Fibroblast of villous mesenchyme (primary cell): ENCODE measurements at places on chromosomes 2 and 18. TPM values are rescaled to one million over a fixed set of nuclear protein-coding genes. Genes with fewer than 3 reads are reported as not detected.

The STPG4 gene
- 0.64 and 2.2 TPM in 2 replicates for total RNA-seq

The ABCB6 gene
- 17.7 and 31.1 TPM in 2 replicates for total RNA-seq

The NGEF gene
- total RNA-seq, result under 0.01 and 0.86 TPM in 2 replicates

The PLEK gene
- total RNA-seq, result not detected in 2 replicates

The NTSR2 gene
- not detected in 2 replicates for total RNA-seq

The TWIST2 gene
- total RNA-seq, result 47.4 and 58.7 TPM in 2 replicates

The DPP4 gene
- 58.6 and 130 TPM in 2 replicates for total RNA-seq

The LIMS3 gene
- total RNA-seq, result 5.8 and 14.2 TPM in 2 replicates

The ALK gene
- not detected in 2 replicates for total RNA-seq

The TMEM182 gene
- total RNA-seq, result 0.97 and 1.3 TPM in 2 replicates

The CHST9 gene
- not detected in 2 replicates for total RNA-seq

The ELOA2 gene
- not detected in 2 replicates for total RNA-seq

The INHBB gene
- under 0.01 TPM in 2 replicates for total RNA-seq

The PSMA8 gene
- total RNA-seq, result not detected in 2 replicates

The TBR1 gene
- total RNA-seq, result under 0.01 TPM in 1 of 2 replicates, not detected in the other

The GULP1 gene
- 53.1 and 118 TPM in 2 replicates for total RNA-seq

The SERPINB13 gene
- total RNA-seq, result not detected in 2 replicates

The ACVR1C gene
- total RNA-seq, result under 0.01 and 0.43 TPM in 2 replicates

The COL4A4 gene
- total RNA-seq, result under 0.01 and 0.43 TPM in 2 replicates

The FBXO48 gene
- 0.32 and 0.86 TPM in 2 replicates for total RNA-seq

The RGPD8 gene
- 12.6 and 19.0 TPM in 2 replicates for total RNA-seq

The ACADL gene
- total RNA-seq, result not detected in 2 replicates

The GAL3ST2 gene
- total RNA-seq, result under 0.01 and 0.43 TPM in 2 replicates

The SEC11C gene
- 17.4 and 24.6 TPM in 2 replicates for total RNA-seq

The HOXD10 gene
- 39.9 and 58.7 TPM in 2 replicates for total RNA-seq

The TEKT4 gene
- total RNA-seq, result not detected in 2 replicates

The ITGB6 gene
- under 0.01 TPM in 1 of 2 replicates, not detected in the other for total RNA-seq

The UGT1A10 gene
- not detected in 2 replicates for total RNA-seq

The TGOLN2 gene
- 119 and 131 TPM in 2 replicates for total RNA-seq

The COL3A1 gene
- 3,024 and 3,294 TPM in 2 replicates for total RNA-seq

The PID1 gene
- total RNA-seq, result 12.1 and 16.4 TPM in 2 replicates

The SALL3 gene
- total RNA-seq, result not detected in 2 replicates

The IL36B gene
- total RNA-seq, result not detected in 2 replicates

The RGPD3 gene
- 0.32 and 0.43 TPM in 2 replicates for total RNA-seq

The PIK3C3 gene
- total RNA-seq, result 45.1 and 67.4 TPM in 2 replicates

The SAG gene
- not detected in 2 replicates for total RNA-seq

The EHD3 gene
- total RNA-seq, result 48.8 and 59.6 TPM in 2 replicates

The TMEM37 gene
- total RNA-seq, result 0.64 and 1.3 TPM in 2 replicates

The SERPINB4 gene
- not detected in 2 replicates for total RNA-seq

The SMCHD1 gene
- 72.8 and 104 TPM in 2 replicates for total RNA-seq

The UGT1A1 gene
- not detected in 2 replicates for total RNA-seq

The TDRD15 gene
- not detected in 2 replicates for total RNA-seq
